ENCODE measurements at places on chromosomes 4 and X.

- no peak for DNase-seq
Measured at GRCh38 chr4:85720735-85721134, 245.8 kb downstream of the ARHGAP24 start.

- DNase-seq, result no peak
Measured at GRCh38 chrX:53323196-53323595, 41.8 kb upstream of the IQSEC2 start.

DNA sequence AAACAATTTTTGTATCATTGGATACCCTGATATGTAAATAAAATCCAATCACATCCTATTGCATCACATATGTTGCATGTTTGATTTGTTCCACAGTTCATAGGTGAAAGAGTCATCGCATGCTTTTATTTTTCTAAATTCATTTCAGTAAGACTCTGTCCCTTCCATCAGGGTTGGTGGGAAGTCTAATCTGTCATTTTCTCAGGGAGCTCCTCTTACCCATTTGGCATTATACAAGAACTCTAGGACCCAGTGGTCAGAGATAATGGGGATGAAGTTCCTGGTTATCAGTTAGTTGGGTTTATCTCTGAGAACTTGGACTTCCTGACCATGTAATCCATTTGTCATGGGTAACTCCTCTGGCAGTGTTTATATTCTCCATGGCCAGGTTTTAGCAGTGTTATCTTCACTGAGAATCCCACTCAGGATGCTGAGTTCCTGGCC lies 227.1 kb upstream of the JADE1 start:
- DNase-seq, result no peak

- no peak for DNase-seq
Measured at GRCh38 chr4:54838301-54838700, 180.5 kb downstream of the KIT start.

- DNase-seq, result no peak
Measured at GRCh38 chr4:142497606-142498005, 348.5 kb downstream of the INPP4B start.

GRCh38 chr4:169070071-169070894 lies 60.2 kb upstream of the CBR4 start:
- no peak for DNase-seq

DNA sequence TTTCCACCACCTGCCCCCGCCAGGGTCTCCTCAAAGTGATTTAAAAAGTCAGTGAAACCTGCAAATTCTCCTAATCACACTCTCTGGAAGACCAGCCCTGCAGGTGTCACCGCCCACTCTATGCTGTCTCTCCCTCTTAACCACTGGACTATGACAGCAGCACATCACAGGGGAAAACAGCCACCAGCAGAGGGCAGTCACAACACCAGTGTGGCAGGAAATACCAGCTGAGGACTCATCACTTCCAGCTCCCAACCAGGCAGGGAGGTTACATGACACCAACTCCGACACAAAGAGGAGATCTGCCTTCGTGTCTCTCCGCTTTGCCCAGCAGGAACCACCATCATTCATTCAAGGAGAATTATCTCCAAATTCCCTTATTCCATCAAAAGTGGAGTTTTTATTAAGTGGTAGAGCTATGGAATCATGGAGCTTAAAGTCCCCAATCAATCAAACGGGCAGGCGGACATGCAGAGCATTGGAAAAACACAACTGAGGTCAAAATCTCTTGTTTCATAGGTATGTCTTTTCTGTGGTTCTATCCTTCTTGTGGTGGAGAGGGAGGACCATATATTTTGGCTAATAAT lies 91.3 kb downstream of the NSUN7 start:
- peak; percentile 88 for DNase-seq

GRCh38 chr4:11011249-11011648 lies 326.7 kb upstream of the CLNK start:
- no peak for DNase-seq

GRCh38 chrX:150893936-150894335 lies 4.5 kb downstream of the CD99L2 start:
- DNase-seq, result no peak

DNA sequence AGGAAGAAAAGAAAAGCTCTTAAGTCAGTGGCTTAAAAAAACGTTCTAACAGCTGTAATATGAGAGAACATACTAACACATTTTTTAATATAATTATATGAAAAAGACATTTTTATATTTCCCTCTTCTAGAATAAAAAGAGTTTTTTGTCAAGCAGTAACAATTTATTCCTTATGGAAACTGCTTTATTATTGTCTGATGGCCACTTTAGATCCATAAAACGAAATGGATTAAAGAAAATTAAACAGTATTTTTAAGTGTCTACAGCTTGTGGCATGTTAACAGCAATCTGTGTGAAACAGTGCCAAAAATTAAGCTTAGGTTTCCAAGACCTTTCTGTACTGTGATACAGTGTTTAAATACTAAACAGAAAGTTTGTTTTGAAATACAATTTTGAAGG lies 55.5 kb upstream of the TENM3 start:
- no peak for DNase-seq

DNA sequence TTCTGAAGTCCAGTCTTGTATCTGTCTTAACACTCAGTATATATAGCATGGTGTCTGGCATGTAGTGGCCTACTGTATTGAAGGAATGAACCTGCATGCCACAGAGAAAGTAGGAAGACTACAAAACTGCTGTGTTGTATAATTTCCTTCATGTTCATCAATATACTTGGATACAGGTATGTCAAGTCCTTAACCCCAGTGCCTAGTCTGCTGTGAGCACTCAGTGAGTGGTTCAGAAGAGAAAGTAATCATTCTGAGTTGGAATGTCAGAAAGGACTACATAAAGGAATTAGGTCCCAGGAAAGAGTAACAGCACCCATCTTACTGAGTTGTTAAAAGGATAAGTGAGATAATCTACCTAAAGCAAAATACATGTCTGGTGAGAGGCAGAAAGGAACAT lies 32.0 kb downstream of the ABCE1 start:
- DNase-seq, result no peak

- peak; percentile 55 for DNase-seq
Measured at GRCh38 chrX:73214426-73215094, at the start of gene NAP1L2. Gene NAP1L2 (minus strand): TSS chrX:73214851. CDS start chrX:73214492, 359 bp downstream.

- DNase-seq, result no peak
Measured at GRCh38 chr4:47468706-47469365, 5.3 kb upstream of the COMMD8 start.

DNA sequence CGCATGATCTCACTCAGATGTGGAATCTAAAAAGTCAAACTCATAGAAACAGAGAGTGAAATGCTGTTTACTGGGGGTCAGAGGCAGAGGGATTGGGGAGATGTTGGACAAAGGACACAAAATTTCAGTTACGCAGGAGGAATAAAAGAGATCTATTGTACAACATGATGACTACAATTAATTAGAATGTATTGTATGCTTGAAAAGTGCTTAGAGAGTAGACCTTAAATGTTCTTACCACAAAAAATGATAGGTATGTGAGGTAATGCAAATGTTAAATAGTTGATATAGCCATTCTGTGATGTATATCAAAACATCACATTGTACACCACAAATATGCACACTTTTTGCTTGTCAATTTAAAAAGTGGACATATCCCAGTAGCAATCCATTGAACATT lies 36.1 kb upstream of the PHKA2 start:
- no peak for DNase-seq

DNA sequence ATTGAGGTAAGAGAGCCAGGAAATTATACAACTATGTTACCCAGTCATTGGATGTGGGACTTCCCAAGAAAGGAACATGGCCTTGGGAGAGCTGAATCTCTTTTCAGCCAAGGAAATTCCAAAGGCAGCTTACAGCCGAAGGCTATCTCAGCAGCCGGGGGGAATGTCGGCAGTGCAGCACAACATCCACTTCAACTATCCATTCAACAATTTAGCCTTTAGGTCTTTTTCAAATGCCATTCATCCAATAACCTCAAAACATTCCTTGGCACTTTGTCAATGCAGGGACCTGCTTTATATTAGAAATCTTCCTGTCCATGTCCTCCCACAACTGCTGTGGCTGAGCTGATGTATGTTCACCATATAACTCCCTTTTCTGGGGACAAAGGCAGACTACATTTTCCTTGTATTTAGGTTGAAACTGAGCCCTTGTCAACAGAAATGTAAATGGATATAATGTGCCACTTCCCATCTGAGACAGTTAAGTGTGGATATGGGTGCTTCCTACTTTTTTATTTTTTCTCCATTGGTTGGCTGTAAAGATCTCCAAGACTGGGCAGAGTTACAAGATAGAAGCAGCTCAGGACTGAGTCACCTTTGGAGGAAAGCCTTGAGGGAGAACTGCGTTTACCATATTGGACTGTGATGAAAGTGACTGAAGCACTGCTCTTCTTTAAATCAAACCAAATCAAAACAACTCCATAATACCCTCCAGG lies 94.8 kb downstream of the GPRIN3 start:
- no peak for DNase-seq

- DNase-seq, result no peak
Measured at GRCh38 chr4:99894998-99895397, 771 bp upstream of the LAMTOR3 start.

GRCh38 chr4:55947254-55947882 lies 1.4 kb upstream of the CEP135 start:
- no peak for DNase-seq

GRCh38 chr4:184395451-184395917 lies 78.9 kb downstream of the IRF2 start:
- DNase-seq, result no peak

DNA sequence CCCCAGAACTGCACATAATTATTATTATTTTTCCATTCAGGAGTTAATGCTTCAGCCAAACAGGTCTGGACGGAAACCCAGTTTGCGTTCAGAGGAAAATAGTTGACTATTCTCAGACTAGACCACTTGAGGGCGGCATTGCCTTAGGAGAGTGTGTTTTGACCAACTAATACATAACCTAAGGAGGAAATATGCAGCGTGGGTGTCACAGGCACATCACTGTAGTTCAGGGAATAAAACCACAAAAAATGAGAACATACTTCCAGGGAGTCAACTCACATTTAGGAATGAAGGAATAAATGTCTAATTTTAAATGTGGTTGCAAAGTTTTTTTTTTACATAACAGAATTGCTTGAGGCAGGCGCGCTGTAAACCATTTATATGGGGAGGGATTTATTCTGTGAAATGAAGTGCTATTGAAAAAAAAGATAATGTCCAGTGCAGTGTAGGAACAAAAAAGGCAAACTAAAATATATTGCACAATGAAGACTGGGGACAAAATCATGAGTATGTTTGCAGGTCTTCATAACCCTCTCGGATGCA lies 93.3 kb downstream of the SYNPO2 start:
- DNase-seq, result peak; percentile 62

- DNase-seq, result no peak
Measured at GRCh38 chrX:131393426-131393825, 104.3 kb upstream of the IGSF1 start.

DNA sequence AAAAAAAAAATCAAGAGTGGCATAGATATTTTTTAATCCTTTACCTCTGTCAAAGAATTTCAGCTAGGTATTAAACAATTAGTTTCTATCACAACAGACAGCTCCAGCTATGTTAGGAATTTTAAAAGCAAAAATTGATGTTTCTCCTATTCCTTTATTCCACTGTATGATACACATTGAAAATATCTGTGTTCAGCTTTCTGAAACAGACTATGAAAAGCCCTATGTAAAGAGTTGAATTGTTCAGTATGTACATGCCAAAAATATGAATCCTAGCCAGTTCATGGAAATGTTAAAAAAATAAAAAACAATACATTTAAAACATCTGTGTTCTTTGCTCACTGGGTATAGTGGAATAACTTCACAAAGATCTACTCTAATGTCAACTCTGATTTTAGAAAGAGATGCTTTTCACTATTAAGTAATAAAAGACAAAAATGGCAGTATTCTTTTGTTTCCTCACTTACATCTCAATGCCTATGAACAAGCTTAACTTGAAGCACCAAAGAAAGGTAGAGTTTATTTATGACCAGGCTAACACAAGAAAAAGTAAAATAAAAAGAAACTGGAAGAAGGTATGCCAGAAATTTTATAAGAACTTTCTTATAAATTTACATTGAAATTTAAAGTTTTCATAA lies 32.1 kb downstream of the FBXW7 start:
- DNase-seq, result no peak

GRCh38 chrX:2691543-2692220 lies 587 bp downstream of the CD99 start:
- DNase-seq, result no peak

DNA sequence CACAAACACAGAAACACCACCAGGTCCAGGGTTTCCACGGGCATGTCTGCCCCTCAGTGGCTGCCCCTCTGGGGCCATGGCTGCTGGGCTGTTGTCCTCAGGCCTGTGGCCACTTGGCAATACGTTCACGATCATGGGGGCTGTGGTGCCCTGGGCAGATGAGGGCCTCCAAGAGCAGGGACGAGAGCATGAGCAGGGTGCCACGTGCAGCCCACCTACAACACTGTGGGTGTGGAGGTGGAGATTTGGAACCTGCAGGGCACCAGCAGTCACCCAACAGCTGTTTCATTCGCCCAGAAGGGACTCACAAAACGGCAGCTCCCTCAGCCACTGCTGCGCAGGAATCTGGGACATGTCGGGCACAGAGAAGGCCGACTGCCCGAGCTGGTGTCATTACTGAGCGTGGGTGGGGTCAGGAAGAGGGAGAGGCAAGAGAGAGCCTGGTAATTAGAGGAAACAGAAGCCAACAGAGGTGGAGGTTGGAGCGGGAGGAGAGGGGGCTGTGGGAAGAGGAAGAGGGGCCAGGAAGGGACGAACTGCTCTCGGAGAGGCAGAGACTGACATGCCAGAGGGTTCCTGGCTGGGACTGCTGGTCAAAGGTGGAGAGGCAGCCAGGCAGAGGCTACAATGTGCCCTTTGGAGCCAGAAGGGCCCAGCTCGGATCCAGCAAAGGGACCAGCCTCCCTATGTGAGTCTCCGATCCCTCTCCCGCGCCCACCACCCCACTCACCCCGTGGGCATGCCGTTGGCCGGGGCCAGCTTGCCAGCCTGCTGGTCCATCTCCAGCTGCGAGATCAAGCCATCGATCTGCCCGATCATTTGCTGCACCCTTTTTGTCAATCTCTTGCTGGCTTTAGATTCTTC lies 23.1 kb downstream of the FGFR3 start:
- no peak for DNase-seq

GRCh38 chr4:142265946-142266345 lies 580.2 kb downstream of the INPP4B start:
- DNase-seq, result no peak

GRCh38 chr4:92235731-92236130 lies 68.0 kb upstream of the GRID2 start:
- no peak for DNase-seq

DNA sequence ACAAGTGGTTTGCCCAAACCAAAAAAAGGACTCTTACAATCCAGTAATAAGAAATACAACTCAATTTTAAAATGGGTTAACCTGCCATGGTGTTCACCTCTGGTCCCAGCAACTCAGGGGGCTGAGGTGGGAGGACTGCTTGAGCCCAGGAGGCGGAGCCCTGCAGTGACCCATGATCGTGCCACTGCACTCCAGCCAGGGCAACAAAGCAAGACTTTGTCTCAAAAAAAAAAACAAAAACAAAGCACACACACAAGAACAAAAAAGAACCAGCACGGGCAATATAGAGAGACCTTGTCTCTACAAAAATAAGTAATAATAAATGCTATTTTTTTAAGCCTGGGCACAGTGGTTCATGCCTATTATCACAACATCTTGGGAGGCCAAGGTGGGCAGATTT lies 28.7 kb downstream of the ARAP2 start:
- no peak for DNase-seq

Data from activated CD8-positive, alpha-beta memory T cell treated with anti-CD3 and anti-CD28 coated beads, Interleukin-2, amount 50 U/mL, for 48 hours (primary cell).